ENCODE measurements at places on chromosomes 16 and 17.
A peak's percentile ranks its signal among the peaks of the same experiment; 100 is the strongest.

GRCh38 chr16:55613613-55614335, 42.0 kb upstream of the SLC6A2 start:
- H3K36me3 ChIP-seq = no peaks in the 10 kb centered on the region
- H3K4me3 ChIP-seq = no peak overlapping the region
- H3K27ac ChIP-seq = peak overlapping the region; percentile 64
- H3K27me3 ChIP-seq = no peaks in the 10 kb centered on the region

GRCh38 chr17:49213399-49213798, 2.9 kb downstream of the ABI3 start:
- H3K36me3 ChIP-seq = peaks cover 9% of the 10 kb centered on the region
- no peak overlapping the region for H3K27ac ChIP-seq
- peaks cover 63% of the 10 kb centered on the region for H3K4me1 ChIP-seq
- DNase-seq = no peak
- H3K4me3 ChIP-seq = no peak overlapping the region
- H3K27me3 ChIP-seq = no peaks in the 10 kb centered on the region

GRCh38 chr17:53924530-53925455, 102.1 kb downstream of the KIF2B start:
- H3K36me3 ChIP-seq = no peaks in the 10 kb centered on the region
- no peak overlapping the region for H3K4me3 ChIP-seq
- H3K27me3 ChIP-seq = no peaks in the 10 kb centered on the region

GRCh38 chr16:65122724-65123395, 997 bp upstream of the CDH11 start:
- H3K4me3 ChIP-seq = peak overlapping the region; percentile 71
- peak overlapping the region; percentile 25 for H3K27ac ChIP-seq
- H3K4me1 ChIP-seq = peaks cover 30% of the 10 kb centered on the region
- no peaks in the 10 kb centered on the region for H3K36me3 ChIP-seq

GRCh38 chr16:78816499-78817195, 717.2 kb downstream of the WWOX start:
- no peak for DNase-seq
- no peak overlapping the region for H3K4me3 ChIP-seq
- H3K4me1 ChIP-seq = no peaks in the 10 kb centered on the region
- H3K27ac ChIP-seq = no peak overlapping the region
- H3K36me3 ChIP-seq = no peaks in the 10 kb centered on the region

- no peaks in the 10 kb centered on the region for H3K36me3 ChIP-seq
- H3K27ac ChIP-seq = no peak overlapping the region
- H3K27me3 ChIP-seq = peaks cover 49% of the 10 kb centered on the region
These were observed 20.3 kb downstream of the ALOX15B start for GRCh38 chr17:8059131-8059530.

DNA sequence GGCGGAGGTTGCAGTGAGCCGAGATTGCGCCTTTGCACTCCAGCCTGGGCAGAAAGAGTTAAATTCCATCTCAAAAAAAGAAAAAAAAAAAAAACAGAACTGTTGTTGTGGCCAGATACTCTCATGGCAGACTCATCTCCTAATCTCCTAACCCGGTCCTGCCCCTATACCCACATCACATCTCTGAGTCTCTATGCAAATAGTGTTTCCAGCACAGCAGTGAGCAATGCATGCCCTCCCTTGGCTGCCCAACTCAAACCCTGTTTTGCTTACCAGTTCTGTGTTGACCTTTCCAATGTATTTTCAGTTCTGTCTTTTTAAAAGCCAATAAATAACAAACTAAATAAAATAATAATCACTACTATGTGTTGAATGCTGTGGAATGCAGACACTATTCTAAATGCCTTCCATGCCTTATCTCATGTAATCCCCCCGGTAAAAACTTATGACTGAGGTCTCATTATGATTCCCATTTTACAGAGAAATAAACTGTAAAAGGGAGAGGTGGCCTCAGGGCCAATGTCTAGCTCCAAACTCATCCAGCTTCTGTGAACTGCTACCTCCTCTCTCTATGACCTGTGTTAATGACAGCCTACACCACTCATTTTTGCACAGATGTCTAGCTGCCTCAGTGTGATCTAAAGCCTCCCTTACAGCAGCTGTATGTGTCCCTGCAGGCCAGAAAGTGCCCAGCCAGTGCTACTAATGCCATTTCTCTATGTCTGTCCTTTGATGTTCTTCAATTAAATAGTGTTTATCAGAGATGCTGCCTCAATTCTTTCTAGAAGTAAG, 289.8 kb downstream of the HS3ST3B1 start:
- no peaks in the 10 kb centered on the region for H3K27me3 ChIP-seq
- DNase-seq = no peak
- H3K36me3 ChIP-seq = no peaks in the 10 kb centered on the region
- no peak overlapping the region for H3K4me3 ChIP-seq

DNA sequence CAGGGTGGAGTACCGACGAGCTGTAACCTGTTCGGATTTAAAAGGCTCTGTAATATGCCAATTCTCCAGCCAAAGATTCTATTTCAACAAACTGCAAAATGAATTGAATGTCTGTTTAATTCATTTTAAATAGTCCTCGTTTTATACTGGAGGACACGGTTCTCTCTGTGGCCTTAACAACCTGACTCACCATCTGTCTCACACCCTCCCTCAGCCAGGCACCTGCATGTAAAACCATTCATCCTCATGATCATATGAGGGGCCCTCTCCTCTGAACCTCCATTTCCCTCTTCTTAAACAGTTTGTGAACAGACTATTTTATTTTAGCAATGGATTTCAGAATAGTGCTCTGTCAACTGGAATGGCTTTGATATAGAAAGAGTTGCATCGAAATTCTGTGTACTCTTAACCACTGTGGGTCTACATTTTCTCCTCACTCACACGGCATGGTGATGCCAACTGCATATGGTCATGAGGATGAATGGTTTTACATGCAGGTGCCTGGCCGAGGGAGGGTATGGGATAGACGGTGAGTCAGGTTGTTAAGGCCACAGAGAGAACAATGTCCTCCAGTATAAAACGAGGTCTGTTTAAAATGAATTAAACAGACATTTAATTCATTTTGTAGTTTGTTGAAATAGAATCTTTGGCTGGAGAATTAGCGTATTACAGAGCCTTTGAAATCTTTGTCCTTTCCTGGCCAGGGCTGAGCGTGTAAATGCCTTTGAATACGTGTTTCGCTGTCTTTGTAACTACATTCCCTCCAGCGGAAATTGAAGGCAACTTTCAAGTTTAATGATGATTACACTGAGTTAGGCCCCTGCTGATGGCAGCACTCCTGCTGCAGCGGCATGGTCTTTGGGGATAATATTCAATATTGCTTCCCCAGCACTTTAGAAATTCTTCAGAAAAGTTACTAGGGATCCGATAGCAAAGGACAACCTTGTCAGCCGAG, 329.6 kb downstream of the SNX29 start:
- H3K27ac ChIP-seq = no peak overlapping the region
- H3K4me1 ChIP-seq = no peaks in the 10 kb centered on the region
- H3K27me3 ChIP-seq = no peaks in the 10 kb centered on the region
- no peak overlapping the region for H3K4me3 ChIP-seq

DNA sequence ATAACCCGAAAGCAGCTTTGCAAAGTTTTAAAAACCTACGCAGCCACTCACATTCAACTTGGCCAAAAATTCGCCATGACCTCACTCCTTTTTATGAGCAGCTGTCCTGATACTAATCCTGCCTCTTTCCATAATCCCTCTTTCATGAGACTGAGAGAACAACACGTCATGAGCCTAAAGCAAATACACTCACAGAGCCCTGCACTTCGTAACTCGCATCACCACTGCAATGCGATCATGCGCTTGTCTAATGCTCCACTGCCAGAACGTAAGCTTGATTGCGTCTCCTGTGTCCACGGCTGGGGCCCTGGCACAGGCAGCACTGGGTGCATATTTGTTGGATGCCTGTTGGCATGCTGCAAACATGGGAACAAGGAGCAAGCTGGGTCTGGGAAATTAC, 36.2 kb downstream of the CDRT4 start:
- H3K27ac ChIP-seq = no peak overlapping the region
- peaks cover 3% of the 10 kb centered on the region for H3K4me1 ChIP-seq
- DNase-seq = no peak

- H3K36me3 ChIP-seq = no peaks in the 10 kb centered on the region
- H3K27me3 ChIP-seq = no peaks in the 10 kb centered on the region
- no peak overlapping the region for H3K27ac ChIP-seq
- no peaks in the 10 kb centered on the region for H3K4me1 ChIP-seq
These were observed 16.7 kb upstream of the ERN2 start for GRCh38 chr16:23729503-23730424.

DNA sequence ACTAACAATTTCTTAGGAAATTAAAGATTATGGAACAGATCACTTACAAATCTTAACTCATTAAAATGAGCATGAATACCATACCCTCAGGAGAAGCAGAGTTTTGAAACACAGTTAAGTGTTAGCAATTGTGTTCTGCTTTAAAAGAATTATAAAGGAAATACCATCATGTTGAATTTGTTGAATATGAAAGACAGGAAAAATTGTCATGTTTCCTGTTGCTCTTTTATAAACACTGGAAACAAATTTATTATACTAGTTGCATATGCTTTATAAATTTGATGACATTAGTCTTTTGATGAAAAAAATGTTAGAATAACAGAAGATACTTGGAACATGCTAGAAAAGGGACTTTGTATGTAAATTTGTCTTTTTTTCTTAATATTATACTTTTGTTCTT, 59.7 kb downstream of the VMP1 start:
- H3K4me1 ChIP-seq = peaks cover 78% of the 10 kb centered on the region
- no peak overlapping the region for H3K4me3 ChIP-seq
- H3K36me3 ChIP-seq = no peaks in the 10 kb centered on the region

GRCh38 chr16:2866431-2866830, 8.5 kb upstream of the PRSS22 start:
- H3K27me3 ChIP-seq = no peaks in the 10 kb centered on the region
- DNase-seq = no peak
- H3K27ac ChIP-seq = no peak overlapping the region
- no peaks in the 10 kb centered on the region for H3K36me3 ChIP-seq
- H3K4me1 ChIP-seq = peaks cover 5% of the 10 kb centered on the region

DNA sequence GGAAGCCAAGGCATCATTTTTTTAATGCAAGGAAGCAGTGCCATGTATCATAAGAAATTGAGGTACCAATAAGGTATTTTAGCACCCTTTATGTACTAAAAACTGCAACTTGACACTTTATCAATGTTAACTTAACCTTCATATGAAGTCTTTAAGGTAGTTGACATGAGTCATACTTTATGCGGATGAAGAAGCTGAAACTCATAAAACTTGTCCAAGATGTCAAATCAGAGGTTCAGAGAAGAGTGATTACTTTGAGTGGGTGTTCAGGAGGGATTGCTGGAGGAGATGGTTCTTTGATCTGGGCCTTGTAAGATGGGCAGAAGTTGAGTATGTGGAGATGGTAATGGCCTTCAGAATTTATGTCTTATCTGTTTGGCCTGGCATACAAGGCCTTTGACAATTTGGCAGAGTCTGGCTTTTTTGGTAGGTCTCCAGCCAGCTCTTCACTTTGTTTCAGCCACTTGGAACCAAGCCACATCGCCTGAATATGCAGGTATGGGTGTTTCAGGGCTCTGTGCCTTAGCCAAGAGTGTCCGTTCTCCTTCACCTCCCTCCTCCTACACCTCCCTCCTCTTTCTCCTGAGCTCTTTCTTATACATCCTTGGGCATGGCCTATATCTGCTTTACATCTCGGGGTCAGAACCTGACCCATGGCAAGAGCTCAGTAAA, 23.7 kb downstream of the YPEL2 start:
- H3K36me3 ChIP-seq = peaks cover 31% of the 10 kb centered on the region
- no peaks in the 10 kb centered on the region for H3K27me3 ChIP-seq
- peaks cover 5% of the 10 kb centered on the region for H3K4me1 ChIP-seq

GRCh38 chr17:78434455-78435329, 56.2 kb downstream of the PGS1 start:
- H3K36me3 ChIP-seq = no peaks in the 10 kb centered on the region
- H3K4me3 ChIP-seq = no peak overlapping the region
- H3K4me1 ChIP-seq = peaks cover 4% of the 10 kb centered on the region
- H3K27me3 ChIP-seq = no peaks in the 10 kb centered on the region

- peaks cover 3% of the 10 kb centered on the region for H3K27me3 ChIP-seq
- no peak overlapping the region for H3K4me3 ChIP-seq
- H3K4me1 ChIP-seq = no peaks in the 10 kb centered on the region
- no peak overlapping the region for H3K27ac ChIP-seq
- no peak for DNase-seq
- no peaks in the 10 kb centered on the region for H3K36me3 ChIP-seq
These were observed 9.0 kb downstream of the KRT24 start for GRCh38 chr17:40694584-40694983.

DNA sequence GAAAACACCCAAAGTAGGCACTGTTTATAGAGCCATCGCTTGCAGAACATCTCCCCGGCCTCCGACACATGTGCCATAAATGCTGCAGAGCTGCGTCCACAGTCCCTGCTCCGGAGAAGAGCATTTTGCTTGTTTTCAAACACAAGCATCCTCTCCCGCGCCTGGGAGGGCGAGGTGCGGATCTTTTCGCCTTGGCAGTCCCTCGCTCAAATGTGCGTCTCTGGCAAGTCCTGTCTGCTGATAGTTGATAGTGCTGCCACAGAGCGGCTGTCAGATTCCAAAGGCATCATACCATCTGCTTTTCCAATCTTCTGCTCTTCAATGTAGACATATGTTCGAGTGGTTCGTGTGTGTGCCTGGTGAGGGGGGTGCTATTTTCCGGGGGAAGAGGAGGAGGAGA, 603.7 kb downstream of the MAF start:
- H3K27ac ChIP-seq = no peak overlapping the region
- no peak overlapping the region for H3K4me3 ChIP-seq
- no peaks in the 10 kb centered on the region for H3K27me3 ChIP-seq
- no peaks in the 10 kb centered on the region for H3K36me3 ChIP-seq
- no peaks in the 10 kb centered on the region for H3K4me1 ChIP-seq
- DNase-seq = no peak

DNA sequence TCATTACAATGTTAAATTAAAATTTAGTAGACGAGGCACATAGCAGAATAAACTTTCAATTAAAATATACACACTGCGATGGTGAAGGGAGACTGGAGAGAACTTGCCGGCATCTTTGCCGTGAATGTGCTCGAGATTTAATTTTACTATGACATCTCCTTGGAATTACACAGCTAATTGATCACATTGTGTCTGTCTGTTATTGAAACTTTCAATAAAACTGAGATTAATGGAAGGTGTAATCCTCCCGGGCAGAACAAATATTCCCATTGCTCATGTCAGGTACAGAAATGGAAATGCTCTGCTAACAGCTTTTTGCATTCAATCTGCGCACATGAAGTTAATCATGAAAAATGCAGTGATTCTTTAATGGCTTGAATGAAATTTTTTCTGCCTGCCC, 210.1 kb upstream of the NLRP1 start:
- DNase-seq = no peak
- no peaks in the 10 kb centered on the region for H3K27me3 ChIP-seq
- no peak overlapping the region for H3K4me3 ChIP-seq
- no peak overlapping the region for H3K27ac ChIP-seq

DNA sequence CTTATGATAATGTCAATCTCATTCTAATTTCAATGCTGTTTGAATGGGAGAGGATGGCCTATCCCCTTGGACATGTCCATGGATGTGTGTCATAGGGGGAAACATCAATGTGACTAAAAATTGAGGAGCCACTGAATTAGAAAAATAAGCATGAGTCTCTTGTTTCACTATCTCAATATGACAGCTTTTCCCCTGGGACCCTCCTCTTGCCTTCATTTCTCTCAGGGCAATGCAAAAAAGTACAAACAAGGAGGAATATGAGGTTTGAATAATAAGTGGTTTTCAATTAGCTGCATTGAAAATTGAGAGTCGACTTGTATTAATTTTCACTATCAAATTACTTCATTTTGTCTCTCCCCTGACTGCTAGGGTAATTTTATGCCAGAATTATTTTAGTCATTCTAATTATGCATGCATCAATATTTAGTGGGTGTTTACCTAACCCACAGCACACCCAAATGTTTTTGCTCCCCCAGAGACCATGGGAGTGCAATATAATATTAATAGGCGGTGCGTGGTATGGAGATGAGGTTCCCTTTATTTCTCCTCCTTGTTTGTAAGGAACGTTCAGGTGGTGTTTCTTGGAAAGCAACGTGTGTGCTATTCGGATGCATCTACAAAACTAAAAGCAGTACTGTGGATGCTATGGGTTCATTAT, 6.8 kb upstream of the SDR42E1 start:
- peaks cover 9% of the 10 kb centered on the region for H3K4me1 ChIP-seq
- no peak overlapping the region for H3K4me3 ChIP-seq
- H3K36me3 ChIP-seq = no peaks in the 10 kb centered on the region
- no peak for DNase-seq
